ENCODE measurements at places on chromosomes 16 and 17.

GRCh38 chr16:75626806-75627205 is 3.7 kb upstream of the ADAT1 start:
- no peak for DNase-seq

- no peak for DNase-seq
These were observed 62.6 kb downstream of the CPPED1 start for GRCh38 chr16:12740986-12741610.

- peak; percentile 53 for DNase-seq
These were observed 40.8 kb downstream of the RNF157 start for GRCh38 chr17:76199469-76199868.

GRCh38 chr17:12927541-12928425 is 90.0 kb downstream of the ELAC2 start:
- DNase-seq = no peak

DNA sequence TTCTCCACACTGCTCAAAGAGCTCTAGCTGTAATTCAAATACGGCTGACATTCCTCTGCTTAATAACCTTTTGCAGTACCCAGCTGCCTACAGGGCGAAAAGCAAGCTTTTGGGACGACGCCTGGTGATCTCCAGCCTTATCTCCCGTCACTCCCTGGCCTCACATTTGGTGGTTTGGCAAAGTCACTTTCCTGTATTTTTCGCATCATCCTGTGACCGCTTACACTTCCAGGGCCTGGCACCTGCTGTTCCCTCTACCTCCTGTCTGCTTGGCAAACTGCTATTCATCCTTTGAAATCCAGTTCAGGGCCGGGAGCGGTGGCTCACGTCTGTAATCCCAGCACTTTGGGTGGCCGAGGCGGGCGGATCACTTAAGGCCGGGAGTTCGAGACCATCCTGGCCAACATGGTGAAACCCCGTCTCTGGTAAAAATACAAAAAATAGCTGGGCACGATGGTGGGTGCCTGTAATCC is 2.7 kb upstream of the BHLHA9 start:
- no peak for DNase-seq

GRCh38 chr16:78271981-78272380 is 172.5 kb downstream of the WWOX start:
- DNase-seq = no peak

DNA sequence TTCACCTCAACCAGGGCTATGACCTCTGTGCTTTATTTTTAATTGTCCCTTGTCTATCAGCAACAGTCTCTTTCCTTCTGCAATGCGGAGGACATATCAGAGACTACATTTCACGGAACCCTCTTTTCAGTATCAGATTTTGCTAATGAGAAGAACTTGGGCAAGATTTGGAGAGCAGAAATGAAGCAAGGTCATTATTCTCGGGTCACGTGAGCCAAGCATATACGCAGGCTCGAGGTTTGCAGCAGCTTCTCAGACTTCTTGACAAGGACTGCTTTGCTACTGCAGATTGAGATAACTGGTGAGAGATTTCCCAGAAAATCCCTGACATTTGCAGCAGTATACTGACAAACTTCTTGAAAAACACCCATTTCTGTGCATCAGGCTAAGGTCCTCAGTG is 30.4 kb downstream of the ABCA10 start:
- no peak for DNase-seq

DNA sequence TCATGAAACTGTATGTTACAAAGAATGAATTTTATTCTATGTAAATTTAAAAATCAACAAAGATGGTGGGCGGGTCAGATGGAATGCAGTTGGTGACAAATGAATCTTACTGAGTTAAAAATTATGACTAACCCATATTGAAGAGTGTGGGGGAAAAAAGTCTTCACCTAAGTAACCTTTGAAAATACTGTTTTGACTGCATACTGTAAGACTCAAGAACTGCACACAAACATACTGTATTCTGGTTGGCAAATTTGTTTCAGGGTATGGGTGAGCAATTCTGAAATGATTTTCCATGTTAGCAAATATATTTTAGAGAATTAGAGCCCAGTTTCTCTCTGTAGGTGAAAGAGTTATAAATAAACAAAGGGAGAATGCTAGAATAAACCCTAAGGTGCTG is 153.7 kb upstream of the KCNJ18 start:
- DNase-seq = no peak

GRCh38 chr17:72567774-72568173 is 447.0 kb downstream of the SOX9 start:
- no peak for DNase-seq

DNA sequence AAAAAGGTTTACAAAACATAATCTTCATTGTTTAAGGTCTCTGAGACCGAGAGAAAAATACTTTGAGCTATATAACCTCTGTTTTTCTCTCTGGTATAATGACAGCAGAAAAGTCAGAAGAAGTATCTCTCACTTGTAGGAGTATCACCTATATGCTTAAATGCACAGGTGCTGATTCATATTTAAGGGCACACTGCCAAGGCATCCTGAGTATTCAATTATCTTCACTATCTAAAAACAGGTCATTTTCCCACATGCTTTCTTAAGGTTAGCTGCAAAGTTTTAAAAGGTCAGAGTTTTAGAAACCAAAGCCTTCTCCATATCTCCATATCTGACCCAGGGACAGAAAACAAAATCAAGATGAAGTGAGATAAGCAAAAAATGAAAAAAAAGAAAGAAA is 99.3 kb upstream of the C17orf78 start:
- DNase-seq = no peak

- no peak for DNase-seq
These were observed 215.8 kb downstream of the BCAS3 start for GRCh38 chr17:60893475-60893874.

GRCh38 chr16:89167425-89167941 is 4.1 kb upstream of the CDH15 start:
- peak; percentile 84 for DNase-seq

- DNase-seq = no peak
These were observed 234.7 kb upstream of the GSE1 start for GRCh38 chr16:85378145-85379040.

DNA sequence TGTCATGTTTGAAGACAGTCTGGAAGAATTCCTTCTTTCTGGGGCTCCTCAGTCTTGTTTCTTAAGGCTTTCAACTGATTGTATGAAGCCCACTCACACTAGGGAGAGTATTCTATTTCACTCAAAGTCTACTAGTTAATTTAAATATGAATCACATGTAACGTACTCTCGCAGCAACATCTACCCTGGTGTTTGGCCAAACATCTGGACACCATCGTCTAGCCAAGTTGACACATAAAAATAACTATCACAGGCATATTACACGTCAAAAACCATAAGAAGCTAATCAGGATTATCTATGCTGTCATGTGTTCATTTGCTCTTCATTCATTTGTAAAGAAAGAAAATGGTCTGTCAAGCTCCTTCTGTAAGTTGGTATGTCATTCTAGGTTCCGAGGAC is 787.4 kb downstream of the KCNJ2 start:
- DNase-seq = no peak

GRCh38 chr17:82854226-82854625 is 14.4 kb upstream of the ZNF750 start:
- DNase-seq = no peak

GRCh38 chr16:2500430-2500917 is 13.3 kb upstream of the ATP6V0C start:
- DNase-seq = no peak

DNA sequence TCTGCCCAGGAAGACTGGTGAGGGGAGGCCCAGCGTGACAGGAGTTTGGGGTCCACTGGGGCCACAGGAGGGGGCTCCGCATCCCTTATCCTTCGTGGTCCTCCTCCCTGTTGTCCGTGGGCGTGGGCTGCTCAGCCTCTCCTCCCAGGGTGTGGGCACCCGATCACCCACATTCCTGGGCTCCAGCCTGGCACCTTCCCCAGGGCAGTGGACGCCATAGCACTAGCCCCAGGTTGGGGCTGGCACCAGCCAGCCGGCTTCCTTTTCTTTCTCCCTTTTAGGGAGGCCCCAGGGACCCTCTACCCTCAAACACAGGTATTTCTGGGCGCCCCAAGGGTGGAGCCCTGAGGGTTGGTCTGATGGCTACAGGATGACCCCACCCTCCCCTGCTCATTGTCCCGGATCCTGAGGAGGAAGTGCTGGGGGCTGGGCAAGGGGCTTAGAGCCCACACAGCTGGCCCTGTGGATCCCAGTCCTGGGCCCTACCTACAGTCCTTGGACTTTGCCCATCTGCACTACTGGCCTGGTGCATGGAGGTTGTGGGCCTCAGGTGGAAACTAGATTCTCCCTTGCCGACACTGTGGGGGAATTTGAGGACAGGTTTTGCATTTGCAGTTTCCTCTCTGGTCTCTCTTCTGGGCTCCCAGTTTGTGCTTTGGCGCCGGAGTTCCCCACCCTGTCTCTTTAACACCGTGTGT is 1.1 kb downstream of the KIF1C start:
- no peak for DNase-seq

GRCh38 chr16:55568207-55568606 is 1.7 kb downstream of the CAPNS2 start:
- DNase-seq = no peak

GRCh38 chr16:70754851-70755600 is 45.9 kb downstream of the VAC14 start:
- no peak for DNase-seq

GRCh38 chr17:40015005-40015997 is at the start of gene CSF3:
Gene CSF3, plus strand, starts transcription at chr17:40015440. Its CDS starts 35 bp downstream, at chr17:40015475.
- no peak for DNase-seq

- DNase-seq = no peak
These were observed 8.8 kb downstream of the MAP3K3 start for GRCh38 chr17:63631062-63631461.

DNA sequence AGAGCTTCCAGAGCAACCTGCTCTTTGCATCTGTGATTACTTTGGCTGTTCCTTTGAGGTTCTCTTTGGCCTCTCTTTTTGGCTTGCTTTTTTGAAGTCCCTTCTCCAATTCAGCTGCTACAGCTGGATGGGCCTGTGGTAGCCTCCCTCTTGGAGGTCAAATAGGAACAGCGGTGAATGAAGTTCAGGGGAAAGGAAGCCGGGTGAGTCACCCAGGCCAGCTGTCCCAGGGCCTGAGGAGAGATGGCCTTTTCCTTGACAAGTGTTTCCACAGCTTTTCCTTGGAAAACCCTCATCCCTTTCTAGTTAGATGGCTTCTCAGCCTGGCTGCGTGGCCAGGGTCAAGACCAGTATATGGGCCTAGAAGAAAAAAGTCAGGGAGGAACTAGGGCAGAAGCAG is 103.1 kb downstream of the STX8 start:
- DNase-seq = no peak

GRCh38 chr16:51012396-51012795 is 138.7 kb downstream of the SALL1 start:
- DNase-seq = no peak

DNA sequence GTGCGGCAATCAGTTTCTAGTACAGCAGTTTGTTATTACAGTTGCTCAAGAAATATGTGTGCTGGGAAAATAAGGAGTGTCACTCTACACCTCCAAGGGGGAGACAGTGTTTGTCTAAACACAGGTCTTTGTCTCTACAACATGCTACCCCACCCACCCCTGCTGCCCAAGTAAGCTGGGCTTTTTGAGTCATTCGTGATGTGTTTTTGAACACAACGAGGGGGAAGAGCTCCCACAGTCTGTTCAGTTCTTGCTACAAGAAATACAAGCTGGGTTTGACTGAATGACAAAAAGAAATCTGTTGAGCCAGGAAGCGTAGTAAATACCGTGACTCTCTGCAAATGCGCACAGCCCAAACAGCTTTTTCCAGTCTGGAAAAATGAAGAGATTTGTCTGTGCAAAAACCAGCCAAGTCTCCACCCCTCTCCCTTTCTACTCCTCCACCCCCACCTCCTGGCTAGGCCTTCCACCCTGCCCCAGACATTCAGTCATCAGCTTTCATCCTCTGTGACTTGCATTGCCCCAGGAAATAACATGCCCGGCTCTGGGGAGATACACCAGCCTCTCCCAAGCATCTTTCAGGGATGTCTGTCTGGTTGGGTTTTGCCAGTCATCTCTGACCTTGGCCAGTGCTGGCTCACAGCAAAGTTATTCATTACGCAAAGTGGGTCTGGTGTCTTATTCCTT is 25.7 kb downstream of the CHD9 start:
- DNase-seq = no peak

DNA sequence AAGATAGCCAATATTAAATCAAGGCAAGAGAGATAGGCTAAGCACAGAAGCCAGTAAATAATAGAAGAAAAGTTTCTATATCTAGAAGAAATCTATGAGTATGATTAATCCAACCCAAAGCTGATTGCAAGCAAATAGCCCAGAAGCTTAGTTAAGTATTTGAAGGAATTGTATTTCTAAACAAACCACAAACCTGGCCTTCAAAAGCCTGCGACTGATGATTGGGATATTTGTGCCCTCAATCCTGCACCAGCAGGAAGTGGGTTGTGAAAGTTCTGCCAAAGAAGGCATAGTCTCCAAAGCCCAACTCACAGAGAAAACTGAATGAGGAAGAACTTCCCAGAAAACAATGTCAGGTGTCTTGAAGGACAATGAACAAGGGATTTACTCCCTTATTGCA is 114.5 kb upstream of the C17orf78 start:
- no peak for DNase-seq

GRCh38 chr17:71681427-71682173 is 439.2 kb upstream of the SOX9 start:
- DNase-seq = no peak

DNA sequence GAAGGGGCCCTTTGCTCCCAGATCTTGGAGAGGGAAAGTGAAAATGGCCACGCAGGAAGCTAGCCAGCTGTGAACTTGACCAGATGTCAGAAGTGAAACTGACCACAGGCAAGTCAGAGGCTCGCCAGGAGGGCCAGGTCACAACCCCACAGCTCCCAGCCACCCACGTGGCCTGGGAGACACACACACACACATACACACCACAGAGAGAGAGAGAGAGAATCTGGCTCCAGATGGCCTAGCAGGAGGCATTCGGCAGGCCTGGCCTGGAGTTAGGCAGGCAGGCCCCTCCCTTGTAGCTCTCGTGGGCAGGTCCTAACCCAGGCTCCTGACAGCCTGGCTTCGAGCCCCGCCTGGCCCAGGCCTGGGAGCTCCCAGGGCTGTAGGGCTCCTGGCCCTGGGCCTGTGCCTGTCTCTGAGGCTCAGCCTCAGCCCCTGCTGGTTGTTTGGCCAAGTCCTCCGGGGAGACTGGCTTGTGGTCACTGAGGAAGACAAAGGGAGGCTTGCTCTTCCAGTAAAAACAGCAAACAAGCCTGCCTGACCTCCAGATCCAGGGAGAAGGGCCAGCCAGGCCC is 20.2 kb downstream of the NGFR start:
- no peak for DNase-seq

- DNase-seq = no peak
These were observed 88.0 kb downstream of the CACNG1 start for GRCh38 chr17:67132366-67132765.

DNA sequence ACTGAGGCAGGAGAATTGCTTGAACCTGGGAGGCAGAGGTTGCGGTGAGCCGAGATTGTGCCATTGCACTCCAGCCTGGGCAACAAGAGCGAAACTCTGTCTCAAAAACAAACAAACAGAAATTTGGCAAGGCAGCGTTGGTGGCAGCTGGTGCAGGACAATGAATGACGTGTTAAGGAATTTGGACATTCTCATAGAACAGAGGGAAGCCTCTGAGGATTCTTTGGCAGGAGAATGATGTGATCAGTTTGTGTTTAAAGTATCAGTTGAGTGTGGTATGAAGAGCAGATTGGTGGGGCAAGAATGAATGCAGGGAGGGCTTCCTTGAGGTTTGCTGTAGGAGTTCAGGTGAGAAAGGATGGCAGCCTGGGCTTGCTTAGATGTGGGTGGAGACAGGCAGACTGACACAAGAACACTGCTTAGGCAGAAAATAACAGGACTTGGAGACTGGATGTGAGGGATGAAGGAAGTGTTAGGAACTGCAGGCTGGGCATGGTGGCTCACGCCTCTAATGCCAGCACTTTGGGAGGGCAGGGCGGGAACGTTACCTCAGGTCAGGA is 4.8 kb downstream of the CYB5D2 start:
- no peak for DNase-seq

- DNase-seq = no peak
These were observed 59.6 kb upstream of the CACNG5 start for GRCh38 chr17:66775271-66775670.

All from CD4-positive, alpha-beta T cell (primary cell).